ENCODE measurements at places on chromosomes 1 and 21.
A peak's percentile ranks its signal among the peaks of the same experiment; 100 is the strongest.

GRCh38 chr1:6612641-6613360, 730 bp upstream of the PHF13 start:
- DNase-seq = peak; percentile 59

GRCh38 chr1:1554550-1554925, 14.1 kb upstream of the TMEM240 start:
- no peak for DNase-seq

GRCh38 chr21:42395302-42395701, 550 bp downstream of the TMPRSS3 start:
- no peak for DNase-seq

DNA sequence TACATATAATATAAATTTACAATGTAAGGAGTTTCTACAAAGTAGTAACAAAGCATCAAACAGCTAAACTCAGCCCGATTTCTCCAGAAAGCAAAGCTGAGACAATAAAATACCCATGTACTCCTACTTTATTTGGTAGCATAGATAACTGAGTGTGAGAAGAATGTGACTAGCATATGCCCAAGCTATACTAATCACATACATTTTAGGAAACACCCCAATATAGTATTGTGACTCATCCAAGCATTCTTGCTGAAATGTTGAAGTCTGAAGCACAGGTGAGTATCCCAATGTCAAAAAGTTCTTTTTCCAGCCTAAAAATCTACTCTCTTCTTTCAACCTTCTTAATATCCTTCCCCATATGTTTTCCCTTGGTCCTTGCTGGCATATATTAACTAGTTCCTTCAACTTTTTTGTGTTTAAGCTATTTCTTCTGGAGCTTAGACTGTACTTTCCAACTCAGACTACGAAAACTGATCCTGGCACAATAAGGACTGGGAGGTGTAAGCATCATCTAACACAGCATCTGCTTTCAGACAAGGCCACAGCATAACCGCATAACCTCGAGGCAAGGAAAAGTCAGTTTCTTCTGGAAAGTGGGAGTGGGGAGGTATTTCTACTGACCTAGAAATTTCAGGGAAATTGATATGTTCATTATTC, 163.0 kb upstream of the RNPC3 start:
- DNase-seq = no peak

- no peak for DNase-seq
Measured at GRCh38 chr1:57881639-57882038, 457.8 kb upstream of the DAB1 start.

Measured in CD4-positive, alpha-beta memory T cell (primary cell).